ENCODE measurements at places on chromosomes 5 and 9.

DNA sequence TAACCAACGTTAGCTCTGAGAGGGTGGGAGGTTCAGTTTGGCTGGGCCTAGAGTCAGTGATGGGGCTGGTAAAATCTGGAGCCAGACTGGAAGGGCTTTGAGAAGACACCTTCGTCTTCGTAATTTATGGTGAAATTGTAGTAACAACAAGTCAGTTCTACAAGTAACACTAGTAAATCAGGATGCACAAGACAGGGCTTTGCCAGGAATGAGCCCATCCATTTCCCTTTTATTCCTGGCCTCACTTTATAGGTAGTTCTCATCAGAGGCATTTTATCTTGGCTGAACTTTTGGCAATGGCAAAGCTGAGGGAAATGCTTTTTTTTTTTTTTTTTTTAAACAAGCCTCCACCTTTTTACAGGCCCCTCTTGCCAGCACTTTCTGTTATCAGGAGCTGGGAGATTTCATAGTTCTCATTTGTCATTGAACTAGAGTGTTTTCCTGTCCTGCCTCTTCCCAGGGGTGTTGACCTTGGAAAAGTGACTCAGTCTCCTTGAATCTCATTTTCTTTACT, 110.5 kb upstream of the KLF4 start:
- DNase-seq: no peak

DNA sequence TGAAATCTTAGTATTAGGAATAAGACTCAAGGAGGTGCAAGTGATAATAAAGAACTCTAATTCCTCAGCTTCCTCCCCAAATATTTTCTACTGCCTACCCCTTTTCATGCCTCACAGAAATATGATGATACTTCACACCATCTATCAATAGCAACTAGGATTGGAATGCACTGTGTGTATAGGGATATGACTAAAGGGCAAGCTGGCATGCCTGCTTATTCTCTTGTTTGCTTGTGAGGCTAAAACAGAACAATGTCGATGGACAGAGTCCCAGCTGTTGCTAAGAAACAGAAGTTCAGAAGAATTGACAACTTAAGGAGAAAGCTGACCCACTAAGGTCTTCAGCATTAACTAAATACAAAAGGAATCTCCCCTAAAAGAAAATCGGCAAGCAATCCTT, 9.7 kb upstream of the CHD1 start:
- DNase-seq: no peak

DNA sequence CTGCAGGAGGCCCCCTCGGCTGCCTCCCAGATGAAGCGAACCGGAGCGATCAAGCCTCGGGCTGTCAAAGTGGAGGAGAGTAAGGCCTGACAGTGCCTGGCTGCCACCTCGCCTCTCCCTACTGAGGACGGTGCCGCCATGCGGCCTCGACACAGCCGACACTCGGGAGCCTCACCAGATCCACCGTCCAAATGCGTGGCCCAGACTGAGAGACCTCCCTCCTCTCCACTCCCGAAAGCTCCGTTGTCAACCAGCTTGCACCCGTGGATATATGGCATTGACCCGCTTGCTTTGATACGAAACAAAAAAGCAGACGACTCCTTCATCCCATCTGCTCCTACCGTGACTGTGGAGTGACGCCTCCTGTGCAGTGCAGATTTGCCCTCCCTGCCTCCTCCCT, 6.9 kb upstream of the POMT1 start:
- DNase-seq: no peak

DNA sequence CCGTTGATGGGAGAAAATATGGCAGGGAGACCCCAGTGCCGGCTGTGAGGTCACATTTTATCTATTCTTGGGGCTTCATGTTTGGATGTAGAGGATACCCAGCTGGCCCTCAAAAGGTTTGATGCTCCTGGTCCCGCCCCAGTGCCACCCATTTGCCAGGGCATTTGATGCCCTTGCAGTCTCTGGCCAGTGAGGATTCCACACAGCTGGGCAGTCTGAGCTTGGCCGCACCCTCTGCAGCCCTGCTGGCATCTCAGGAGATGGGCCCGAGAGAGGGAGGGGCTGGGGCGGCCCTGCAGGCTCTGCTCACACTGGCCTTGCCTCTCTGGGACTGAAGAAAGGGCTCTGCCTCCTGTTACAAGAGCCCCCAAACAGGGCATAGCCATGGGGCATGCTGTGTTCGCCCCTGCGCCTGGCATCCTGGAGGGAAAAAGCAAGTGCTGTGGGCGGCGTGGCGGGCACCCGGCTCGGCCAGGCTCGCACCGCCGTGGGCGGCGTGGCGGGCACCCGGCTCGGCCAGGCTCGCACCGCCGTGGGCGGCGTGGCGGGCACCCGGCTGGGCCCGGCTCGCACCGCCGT, 27.6 kb downstream of the ADAMTSL2 start:
- no peak for DNase-seq

DNA sequence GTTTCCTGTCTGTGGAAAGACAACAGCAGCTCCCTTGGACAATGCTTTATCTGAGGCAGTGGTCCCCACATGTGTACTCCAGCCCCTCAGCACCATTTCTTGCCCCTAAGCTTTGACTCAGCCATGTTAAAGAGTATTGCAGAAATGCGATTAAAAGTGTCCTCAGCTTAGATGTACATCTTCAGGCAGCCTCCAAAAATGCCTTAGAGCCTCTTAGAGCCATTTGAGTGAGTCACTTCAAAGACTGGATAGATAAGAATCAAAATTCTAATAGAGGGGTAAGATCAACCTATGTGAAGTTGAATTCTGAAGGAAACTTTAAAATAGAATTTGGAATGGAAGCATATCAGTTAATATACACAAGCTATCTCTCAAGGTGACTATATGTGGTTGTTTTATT, 296.3 kb downstream of the ADAMTS6 start:
- DNase-seq: no peak

DNA sequence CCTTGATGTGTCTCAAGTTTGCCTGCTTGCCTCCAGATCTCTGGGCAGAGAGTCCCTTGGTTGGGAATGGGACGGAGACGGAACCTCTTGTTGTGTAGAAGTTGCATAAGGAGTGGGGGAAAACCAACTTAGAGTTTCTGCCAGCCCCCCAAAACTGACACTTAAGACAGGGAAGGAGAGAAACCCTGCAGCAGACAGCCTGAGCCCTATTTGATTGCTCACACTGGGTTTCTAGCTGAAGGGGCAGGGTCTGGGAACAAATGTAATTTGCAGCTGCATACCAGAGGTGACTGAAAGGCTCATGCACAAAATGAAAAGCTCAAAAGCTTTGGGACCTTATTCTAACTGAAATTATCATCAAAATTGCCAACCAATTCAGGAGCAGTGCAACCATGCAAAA, 254.5 kb downstream of the RASEF start:
- DNase-seq: no peak

GRCh38 chr9:22157276-22157675, 148.2 kb upstream of the CDKN2B start:
- no peak for DNase-seq

- no peak for DNase-seq
These were observed 394.9 kb downstream of the MED10 start for GRCh38 chr5:5983261-5983980.

DNA sequence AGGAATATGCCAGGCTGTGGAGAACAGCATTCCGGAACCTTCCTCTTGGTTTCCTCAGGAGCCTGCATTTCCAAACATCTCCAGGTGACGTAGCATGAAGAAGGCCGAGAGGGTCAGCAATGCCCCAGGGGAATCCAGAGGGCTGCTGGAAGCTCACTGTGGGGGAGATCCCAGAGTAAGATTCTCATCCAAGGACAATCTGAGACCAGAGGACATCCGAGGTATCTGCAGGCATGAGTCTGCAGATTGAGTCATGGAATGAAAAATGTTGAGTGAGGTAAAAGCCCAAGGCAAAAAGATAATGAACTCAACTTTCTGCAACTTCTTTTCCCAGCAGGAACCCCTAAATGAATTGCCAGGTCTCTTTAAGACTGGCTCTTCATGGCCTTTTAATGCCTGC, 73.5 kb downstream of the KIF4B start:
- no peak for DNase-seq

- no peak for DNase-seq
These were observed 184.5 kb downstream of the TRIO start for GRCh38 chr5:14327624-14328023.

- DNase-seq: no peak
These were observed 399.4 kb upstream of the IRX4 start for GRCh38 chr5:2282034-2282690.

DNA sequence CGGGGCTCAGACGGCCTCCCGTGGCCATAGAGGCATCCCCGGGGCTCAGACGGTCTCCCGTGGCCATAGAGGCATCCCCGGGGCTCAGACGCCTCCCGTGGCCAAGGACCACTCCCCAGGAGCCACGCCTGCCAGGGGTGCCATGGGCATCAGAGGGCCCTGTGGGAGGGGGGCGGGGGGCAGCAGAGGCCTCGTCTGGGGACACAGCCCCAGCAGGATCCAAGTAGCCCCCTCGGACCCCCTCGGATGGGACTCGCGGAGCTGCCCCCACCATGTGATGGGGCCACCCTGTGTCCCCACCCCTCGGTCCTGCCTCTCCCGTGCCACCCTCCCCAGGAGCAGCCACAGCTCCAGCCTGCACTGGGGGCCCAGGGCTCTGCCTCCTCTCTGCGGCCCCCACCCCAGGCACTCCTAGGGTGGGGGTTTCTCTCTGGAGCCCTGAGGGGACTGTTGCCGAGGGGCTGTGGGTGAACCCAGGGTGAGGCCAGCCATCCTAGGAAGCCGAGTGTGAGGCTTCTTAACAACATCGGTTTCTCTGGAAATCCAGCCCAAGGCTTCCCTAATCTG, 2.5 kb downstream of the ENTPD8 start:
- DNase-seq: peak; percentile 2

- no peak for DNase-seq
These were observed 140.9 kb downstream of the MLLT3 start for GRCh38 chr9:20481437-20481836.

DNA sequence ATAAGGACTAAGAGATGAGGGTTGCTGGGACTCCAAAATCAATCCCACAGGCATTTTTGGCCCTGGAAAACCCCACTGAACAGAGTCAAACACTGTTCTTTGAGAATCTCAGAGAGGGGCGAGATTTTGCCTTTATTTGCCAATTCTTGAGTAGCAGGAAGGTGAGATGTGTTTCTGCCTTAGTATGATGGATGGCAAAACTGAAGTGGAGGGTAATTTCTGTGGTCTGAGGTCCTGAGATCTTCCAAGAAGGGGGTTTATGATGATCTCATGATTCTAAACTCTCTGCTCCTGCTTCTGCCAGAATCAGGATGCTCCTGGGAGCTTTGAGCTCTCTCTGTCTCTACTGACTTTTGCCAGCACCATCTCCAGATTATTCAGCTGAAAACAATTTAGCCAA, 174.8 kb upstream of the CLINT1 start:
- DNase-seq: no peak

DNA sequence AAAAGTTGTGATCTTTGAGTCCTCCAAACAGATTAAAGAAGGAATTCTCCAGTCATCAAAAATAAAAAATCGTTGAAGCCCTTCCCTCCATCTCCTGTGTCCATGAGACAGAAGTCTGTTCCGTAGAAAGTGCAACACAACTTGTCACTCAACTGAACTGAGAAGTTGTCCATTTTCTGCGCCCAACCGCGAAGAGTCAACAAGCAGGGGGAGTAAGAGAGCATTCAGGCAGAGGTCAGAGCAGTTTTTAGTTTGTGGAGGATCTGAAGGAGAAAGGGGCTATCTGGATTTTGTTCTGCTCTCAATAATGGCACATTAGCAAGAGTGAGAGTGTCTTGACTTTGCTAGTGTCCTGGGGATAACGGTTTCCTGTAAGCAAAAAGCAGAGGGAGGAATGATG, 303.9 kb downstream of the ICE1 start:
- DNase-seq: no peak

- DNase-seq: no peak
These were observed 30.5 kb downstream of the DNAH5 start for GRCh38 chr5:13913962-13914361.

- no peak for DNase-seq
These were observed 121.8 kb upstream of the SAP30L start for GRCh38 chr5:154324033-154324432.

GRCh38 chr5:133428072-133428660, 184.2 kb downstream of the FSTL4 start:
- DNase-seq: no peak

GRCh38 chr9:37575921-37576721, at the start of gene FBXO10:
Gene FBXO10, minus strand, starts transcription at chr9:37576380. Its CDS starts 34,612 bp downstream, at chr9:37541768.
- DNase-seq: peak; percentile 30

- DNase-seq: peak; percentile 53
These were observed at the start of gene SUSD1 for GRCh38 chr9:112174965-112175795. Gene SUSD1, minus strand, starts transcription at chr9:112175297. Its CDS starts 62 bp downstream, at chr9:112175235.

- no peak for DNase-seq
These were observed 104.3 kb upstream of the PCSK1 start for GRCh38 chr5:96537386-96537785.
